ENCODE measurements at places on chromosomes 13 and 19.

DNA sequence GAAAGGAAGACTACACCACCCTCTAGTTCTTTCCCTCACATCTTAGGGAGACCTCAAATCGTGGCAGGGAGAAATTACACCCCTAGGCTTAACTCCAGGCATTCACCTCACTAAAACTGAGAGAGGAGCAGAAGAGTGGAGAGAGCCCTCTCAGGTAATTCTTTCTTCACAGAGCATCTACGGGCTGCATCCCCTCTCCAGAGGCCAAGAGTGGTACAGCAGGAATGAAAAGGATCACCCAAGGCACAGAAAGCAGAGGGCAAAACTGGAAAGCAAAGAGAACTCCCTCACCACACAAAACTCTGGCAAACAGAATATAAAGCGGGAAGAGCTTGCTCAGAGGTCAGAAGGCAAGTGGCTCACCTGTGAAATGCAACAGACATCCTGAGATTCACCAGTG, 661.2 kb downstream of the TBC1D4 start:
- no peak for DNase-seq

DNA sequence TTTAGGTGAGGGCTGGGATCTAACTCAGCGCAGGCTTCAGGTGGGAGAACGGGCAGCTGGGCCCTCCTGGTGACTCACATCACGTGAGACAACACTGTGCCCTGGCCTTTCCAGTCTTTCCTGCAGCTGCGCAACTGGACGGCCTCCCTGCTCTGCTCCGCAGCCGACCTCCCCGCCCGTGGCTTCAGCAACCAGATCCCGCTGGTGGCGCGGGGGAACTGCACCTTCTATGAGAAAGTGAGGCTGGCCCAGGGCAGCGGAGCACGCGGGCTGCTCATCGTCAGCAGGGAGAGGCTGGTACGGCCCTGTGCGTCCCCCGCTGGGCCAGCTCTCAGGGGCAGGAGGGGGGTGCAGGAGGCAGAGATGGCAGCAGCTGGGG, 8.8 kb downstream of the SPPL2B start:
- DNase-seq = no peak

GRCh38 chr19:33641261-33641660, 19.5 kb downstream of the CHST8 start:
- no peak for DNase-seq

- no peak for DNase-seq
These were observed 115.9 kb downstream of the DACH1 start for GRCh38 chr13:71751073-71751472.

- peak; percentile 100 for DNase-seq
These were observed 5.8 kb upstream of the ONECUT3 start for GRCh38 chr19:1747285-1748114.

DNA sequence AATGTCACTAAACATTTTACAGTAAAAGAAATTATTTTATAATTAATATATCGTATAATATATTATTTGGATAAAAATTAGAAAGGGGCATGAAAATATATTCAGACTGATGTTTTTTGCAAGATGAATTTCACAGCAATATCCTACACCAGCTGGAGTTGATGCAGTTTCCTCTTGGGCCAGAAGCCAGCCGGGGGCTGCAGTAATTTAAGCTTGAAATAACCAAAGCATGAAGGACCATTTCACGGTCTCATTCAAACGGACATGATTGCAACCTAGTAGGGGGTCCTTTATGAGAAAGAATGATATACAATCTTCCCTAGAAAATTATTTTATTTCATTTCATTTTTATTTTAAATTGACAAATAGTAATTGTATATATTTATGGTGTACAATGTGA, 797.2 kb upstream of the PCDH9 start:
- no peak for DNase-seq

Measured in MCF 10A (cell line).